ENCODE measurements at places on chromosomes 11 and 22.
A peak's percentile ranks its signal among the peaks of the same experiment; 100 is the strongest.

GRCh38 chr22:27124351-27124966, 467.1 kb downstream of the MIAT start:
- no peak for DNase-seq

- DNase-seq, result peak; percentile 56
Measured at GRCh38 chr22:44202261-44202789, 21.6 kb downstream of the PARVG start.

GRCh38 chr22:38397189-38398085, 57.6 kb downstream of the KCNJ4 start:
- DNase-seq, result peak; percentile 39

GRCh38 chr11:67040147-67040546, 16.5 kb upstream of the RHOD start:
- DNase-seq, result no peak

- DNase-seq, result no peak
Measured at GRCh38 chr11:119671561-119672015, 57.4 kb downstream of the NECTIN1 start.

- no peak for DNase-seq
Measured at GRCh38 chr11:18310800-18311340, 11.1 kb downstream of the HPS5 start.
